ENCODE measurements at places on chromosomes 2 and 18.
A peak's percentile ranks its signal among the peaks of the same experiment; 100 is the strongest.

GRCh38 chr18:57843386-57843785 is 40.3 kb upstream of the ATP8B1 start:
- DNase-seq: no peak

GRCh38 chr18:12647773-12648172 is 10.1 kb downstream of the SPIRE1 start:
- no peak for DNase-seq

DNA sequence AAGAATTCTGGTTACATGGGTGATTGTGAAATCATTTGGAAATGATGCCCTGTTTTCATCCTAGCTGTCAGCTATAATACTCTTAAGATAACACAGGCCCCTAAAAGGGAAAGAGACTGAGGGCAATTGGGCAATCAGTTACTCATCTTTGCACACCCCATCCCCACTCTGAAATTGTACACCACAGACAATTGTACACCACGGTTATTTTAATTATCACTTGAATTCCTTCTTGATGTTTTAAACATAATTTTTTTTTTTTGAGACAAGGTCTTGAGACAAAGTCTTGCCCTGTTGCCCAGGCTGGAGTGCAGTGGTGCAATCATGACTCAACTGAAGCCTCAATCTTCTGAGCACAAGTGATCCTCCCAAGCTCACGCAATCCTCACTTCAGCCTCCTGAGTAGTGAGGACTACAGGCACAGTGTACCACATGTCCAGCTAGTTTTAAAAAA is 862.4 kb upstream of the ACVR2A start:
- peak; percentile 95 for DNase-seq

DNA sequence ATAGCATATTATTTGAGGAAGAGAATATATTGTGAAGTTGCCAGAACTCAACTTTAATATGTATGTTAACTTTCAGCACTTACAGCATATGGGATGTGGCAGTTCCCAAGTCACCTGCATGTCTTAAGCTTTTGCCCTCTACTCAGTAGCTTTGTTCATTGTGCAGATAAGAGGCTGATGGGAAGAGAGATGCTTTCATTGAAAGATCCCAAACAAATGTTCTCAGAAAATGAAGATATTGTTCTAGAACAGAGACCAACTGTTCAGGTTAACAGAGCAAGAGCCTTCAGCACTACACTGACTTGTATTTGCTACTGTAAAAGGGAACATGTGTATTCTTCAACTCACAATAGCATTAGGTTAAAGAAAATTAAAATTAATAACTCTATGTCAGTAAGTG is 28.1 kb downstream of the GAREM1 start:
- DNase-seq: no peak

GRCh38 chr2:162058973-162059668 is 14.9 kb downstream of the DPP4 start:
- DNase-seq: no peak

GRCh38 chr2:188628989-188629752 is 337.5 kb downstream of the GULP1 start:
- peak; percentile 88 for DNase-seq

DNA sequence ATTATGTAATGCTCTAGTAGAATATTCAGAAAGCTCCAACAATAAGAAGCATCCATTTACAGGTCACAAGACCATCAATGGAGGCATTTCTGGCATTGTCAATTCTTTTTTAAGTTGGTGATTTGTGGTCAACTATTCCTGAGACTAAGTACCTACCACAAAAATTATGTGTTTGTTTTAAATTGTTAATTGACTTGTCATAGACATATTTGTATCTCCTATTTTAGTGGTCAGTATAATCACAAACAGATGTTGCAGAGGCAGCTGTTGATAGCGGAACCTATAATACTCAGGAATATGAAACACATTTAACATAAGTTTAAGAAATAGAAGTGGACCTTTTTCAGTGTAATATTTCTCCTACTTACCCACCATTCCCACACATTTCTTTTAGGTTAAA is 430.1 kb downstream of the CCDC85A start:
- DNase-seq: no peak

GRCh38 chr2:6073191-6074088 is 381.3 kb downstream of the SOX11 start:
- DNase-seq: no peak

DNA sequence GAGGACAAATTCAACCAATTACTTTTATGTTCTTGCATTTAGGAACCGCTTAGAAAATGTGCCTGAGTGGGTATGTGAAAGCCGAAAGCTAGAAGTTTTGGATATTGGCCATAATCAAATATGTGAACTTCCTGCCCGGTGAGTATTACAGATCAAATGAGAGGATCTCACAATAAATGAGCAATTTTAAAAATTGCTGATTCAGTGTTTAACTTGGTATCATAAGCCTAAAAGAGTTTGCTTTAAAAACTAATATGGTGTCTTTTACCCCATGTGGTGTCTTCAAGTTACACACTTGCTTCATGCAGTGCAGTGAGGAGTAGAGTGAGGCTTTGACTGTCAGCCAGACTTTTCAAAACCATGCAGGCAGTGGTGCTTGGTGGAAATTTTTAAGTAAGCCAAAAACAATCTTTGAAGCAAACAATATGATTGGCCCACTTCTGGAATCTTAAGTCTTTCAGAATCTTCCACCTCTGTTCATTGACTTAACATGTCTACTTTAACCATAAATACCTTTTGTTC is 199.6 kb downstream of the PHLPP1 start:
- no peak for DNase-seq

DNA sequence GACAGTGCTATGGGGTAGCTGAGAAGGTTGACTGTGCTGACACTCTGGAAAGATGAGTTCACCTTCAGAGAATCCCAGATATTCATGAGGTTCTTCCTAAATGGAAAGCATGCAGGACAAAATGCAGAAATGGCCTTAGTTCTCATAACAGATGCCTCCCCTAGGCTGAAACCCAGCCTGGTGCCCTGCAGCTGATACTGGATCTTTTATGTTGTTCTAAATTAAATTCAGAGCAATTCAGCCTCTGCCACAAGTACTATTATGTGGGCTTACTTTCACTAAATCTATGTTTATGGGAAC is 172.0 kb upstream of the SERPINE2 start:
- no peak for DNase-seq

GRCh38 chr18:49966090-49966489 is 152.8 kb upstream of the ACAA2 start:
- no peak for DNase-seq

- no peak for DNase-seq
These were observed 512.0 kb downstream of the CMPK2 start for GRCh38 chr2:6353669-6354068.

GRCh38 chr2:46520130-46520711 is 40.9 kb downstream of the TMEM247 start:
- peak; percentile 78 for DNase-seq

- DNase-seq: peak; percentile 91
These were observed 208.1 kb downstream of the VAPA start for GRCh38 chr18:10121786-10122515.

- no peak for DNase-seq
These were observed 15.0 kb upstream of the SERPINB3 start for GRCh38 chr18:63676526-63677323.

GRCh38 chr2:215794829-215795546 is 218.4 kb downstream of the MREG start:
- no peak for DNase-seq

DNA sequence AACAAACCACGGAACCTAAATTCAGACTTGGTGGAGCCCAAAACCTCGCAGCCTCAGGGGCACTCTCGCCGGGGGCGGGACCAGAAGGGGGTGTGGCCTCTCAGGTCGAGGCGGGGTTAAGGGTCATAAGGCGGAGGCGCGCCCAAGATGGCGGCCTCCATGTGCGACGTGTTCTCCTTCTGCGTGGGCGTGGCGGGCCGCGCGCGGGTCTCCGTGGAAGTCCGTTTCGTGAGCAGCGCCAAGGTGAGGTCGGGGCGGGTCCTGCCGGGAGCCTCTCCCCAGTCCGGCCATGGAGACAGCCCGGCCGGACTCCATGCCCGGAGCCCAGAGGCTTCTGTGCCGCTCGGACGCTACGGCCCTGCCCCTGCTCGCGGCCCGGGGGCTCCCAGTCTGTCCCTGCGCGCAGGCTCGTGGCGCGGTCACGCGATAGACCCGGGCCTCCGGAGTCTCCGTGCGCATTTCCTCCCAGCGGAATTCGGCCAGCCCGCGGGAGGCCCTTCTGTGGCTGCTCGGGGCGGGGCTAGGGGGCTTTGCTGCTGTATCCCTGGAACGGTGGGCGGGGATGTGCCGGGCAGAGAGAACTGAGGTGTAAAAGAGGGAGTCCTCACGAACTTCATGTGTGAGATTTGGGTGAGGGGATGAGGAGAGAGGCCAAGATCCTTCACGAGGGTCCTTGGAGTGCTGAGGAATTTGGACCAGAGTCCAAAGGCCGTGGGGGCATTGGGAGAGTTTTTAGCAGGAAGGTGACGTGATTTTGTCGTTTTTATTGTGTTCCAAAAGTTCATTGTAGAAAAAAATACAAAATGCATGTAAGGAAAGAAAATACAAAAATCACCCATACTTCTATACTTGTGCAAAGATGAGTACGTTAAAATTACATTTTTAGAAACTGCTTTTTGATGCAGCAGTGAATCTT is at the start of gene SMYD5:
TSS of gene SMYD5 (plus strand) at position 126 of the 916 bp plus-strand sequence. CDS start at position 148, 22 bp downstream.
- DNase-seq: peak; percentile 95

DNA sequence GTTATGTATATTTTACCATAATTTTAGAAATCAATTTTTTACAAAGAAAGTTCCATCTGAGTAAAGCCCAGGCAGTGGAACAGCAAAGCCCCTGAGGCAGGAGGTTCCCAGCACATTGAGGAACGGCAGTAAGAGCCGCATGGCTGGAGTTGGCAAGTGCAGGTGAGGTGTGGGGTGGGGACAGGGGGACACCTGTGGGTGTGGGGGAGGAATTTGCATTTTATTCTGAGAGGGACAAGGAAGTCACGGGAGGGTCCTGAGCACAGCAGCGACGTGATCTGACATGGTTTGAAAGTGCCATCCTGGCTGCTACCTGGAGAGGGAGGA is 16.1 kb upstream of the ADI1 start:
- DNase-seq: no peak

DNA sequence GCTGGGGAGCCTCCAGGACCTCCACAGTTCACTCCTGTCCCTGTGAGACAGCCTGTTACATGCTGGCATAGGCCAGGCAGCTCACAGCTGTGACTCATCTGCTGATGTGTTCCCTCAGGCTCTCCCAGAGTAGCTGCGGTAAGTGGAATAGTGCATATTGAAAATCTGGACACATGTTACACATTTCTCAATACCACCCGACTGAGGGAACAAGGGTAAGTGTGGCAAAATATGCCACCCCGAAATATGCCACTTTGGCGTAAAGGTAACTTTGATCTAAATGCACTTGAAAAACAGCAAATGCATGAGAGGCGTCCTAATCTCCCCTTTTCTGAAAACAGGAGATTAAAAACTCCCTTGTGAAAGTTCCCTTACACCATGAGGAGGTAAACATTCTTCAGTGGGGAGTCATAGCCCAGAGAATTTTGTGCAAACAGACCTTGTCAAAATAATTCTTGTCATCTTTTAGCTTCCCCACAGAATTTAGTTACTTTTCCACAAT is 557.9 kb downstream of the CCDC85A start:
- DNase-seq: peak; percentile 52
